ENCODE measurements at places on chromosomes 3 and 15.

GRCh38 chr3:133674290-133674919 is 12.7 kb upstream of the TOPBP1 start:
- no peak for DNase-seq

DNA sequence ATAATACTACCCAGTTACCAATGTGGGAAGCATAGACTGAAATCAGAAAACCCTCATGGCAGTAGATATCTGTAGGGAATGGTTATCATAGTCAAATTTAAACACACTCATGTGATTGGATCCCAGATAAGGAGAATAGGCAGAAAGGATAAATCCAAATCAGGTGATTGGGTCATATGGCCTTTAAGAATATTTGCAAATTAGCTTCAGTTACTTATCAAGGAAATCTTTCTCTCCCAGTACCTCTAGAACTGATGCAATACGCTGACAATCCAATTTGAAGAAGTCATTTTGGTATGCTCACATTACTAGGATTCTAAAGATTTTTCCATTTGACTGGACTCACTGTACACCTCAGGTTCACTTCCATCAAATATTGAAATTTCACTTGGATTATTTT is 87.7 kb upstream of the MNS1 start:
- no peak for DNase-seq

DNA sequence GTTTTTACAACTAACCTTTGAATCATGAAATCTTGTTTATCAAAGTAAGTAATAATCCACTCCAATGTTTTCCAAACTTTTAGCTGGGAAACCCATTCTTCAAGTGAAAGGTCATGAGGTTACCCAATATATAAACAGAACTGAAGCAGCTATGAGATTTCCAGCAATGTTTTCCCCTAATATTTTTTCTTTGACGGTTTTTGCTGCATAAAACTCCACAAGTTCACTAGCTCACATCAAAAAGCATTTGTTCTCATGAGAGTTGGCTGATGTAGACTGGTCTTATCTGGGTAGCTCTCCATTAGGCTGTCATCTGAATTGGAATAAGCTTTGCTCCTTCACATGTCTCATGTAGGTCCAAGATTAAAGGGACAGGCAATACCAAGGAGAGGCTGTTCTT is 241.2 kb upstream of the LRRC3B start:
- no peak for DNase-seq

DNA sequence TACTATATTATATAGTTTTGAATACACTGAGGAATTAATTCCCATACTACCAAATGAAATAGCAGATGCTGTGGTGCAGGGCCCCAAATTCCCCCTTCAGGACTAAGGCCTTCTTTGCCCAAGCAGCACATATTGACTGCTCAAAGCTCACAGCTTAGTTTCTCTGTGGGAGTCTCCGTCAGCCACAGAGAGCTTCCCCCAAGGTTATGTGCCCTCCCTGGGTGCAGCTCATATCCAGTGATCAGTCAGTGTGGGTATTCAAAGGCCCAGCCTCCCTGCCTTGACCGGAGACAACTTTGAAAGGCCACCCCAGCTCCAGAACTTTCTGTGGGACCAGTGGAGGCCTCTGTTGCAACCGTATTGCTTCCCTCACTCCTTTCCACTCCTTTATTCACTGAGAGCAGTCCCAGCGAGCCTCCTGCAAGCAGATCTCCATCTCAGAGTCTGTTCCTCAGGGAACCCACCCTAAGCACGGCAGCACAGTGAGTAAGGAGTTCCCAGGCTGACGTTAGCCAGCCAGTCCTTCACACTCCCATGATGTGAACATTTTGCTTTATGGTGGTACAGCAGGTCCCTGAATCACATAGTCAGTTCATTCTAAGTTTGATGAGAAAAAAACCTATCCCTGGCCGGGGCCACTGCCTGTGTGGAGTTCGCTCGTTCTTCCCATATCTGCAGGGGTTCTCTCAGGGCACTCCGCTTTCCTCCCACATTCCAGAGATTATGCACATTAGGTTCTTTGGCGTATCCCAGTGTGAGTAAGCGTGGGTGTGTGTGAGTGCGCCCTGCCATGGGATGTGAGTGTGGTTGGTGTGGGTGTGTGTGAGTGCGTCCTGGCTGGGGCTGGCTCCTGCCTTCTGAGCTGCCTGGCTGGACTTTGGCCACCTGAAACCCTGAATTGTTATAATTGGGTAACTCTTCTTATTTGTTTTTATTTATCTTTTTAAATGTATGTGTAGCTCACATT is 64.4 kb upstream of the PPARG start:
- peak; percentile 51 for DNase-seq

DNA sequence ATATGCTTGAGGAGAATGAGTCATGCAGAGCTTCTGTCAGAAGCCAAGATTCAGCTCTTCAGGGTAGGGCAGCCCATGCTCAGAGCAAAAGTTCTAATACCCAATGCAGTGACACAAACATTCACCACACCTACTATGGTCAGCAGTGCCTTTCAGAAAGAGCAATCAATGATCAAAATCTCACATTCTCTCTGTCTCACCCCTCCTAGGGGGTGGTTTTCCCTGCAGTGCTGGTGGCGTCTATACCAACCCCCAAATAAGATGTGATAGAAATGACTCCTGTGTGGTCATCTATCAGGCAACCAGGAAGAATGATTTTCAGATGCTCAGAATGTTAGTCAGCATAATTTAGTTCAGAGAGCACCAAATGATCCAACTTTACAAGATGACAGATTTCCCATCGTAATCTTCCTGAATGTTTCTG is 385.3 kb downstream of the NTRK3 start:
- DNase-seq: no peak

- DNase-seq: no peak
Observed at GRCh38 chr15:43330780-43331087, 361 bp upstream of the LCMT2 start.
